ENCODE measurements at places on chromosomes 5 and 9.

- no peak for DNase-seq
Observed at GRCh38 chr5:168455201-168455600, 31.1 kb upstream of the RARS1 start.

DNA sequence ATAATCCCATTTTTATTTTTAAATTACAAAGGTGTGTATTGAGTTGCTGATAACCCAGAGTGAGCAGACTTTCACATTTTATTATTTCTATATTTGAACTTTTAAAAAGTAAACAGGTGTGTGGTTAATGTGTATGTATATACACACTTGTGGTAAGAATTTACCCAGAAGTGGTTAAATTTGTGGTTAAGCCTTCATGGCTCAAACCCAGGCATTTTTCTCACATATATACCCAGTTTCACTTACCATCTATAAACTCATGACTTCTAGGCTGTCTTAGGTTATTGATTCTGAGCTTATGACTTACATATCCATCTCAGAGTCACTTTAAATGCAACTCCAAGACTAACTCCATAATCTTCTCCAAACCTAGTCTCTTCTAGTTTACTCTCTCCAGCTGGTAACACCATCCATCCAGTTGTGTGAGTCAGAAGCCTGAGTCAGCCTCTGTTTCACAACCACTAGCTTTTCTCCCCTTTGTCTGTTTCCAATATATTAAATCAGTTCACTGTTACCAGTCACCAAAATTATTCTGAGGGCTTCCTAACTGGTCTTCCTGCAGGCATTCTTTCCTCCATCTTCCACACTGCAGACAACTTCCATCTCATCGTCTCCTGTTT lies 20.2 kb downstream of the ZBED3 start:
- DNase-seq = no peak

DNA sequence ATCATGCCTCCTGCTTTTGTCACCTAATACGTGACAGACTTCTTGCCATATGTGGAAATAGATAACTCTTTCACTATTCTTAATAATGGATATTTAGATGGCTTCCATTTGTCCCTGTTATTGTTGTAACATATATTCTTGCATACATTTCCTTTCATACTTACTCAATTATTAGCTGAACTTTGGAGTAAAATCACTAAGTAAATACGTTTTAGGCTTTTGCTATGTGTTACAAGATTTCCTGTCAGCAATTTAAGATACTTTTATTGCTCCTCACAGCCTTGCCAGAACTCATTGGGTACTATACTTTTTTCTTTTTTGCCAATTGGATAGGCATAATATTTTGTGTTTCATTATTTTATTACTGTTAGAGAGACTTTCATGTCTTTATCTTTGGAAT lies 26.9 kb downstream of the CCNH start:
- no peak for DNase-seq

GRCh38 chr9:91101611-91102168 lies 260.0 kb downstream of the AUH start:
- DNase-seq = peak; percentile 67

DNA sequence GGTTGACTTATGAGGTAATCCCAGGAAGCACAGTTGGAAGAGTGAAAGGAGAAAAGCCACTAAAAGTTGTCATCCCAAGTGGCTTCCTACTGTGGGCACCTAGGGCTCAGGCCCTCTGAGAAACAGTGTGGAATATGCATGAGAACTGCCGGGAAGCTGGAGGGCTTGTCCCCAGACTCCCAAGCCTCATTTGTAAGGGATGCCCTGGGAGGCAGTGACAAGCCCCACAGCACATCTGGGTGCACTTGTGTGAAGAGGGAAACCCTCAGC lies 64.5 kb downstream of the SFXN1 start:
- DNase-seq = no peak

- DNase-seq = no peak
Observed at GRCh38 chr9:137682428-137683105, 63.8 kb downstream of the EHMT1 start.

DNA sequence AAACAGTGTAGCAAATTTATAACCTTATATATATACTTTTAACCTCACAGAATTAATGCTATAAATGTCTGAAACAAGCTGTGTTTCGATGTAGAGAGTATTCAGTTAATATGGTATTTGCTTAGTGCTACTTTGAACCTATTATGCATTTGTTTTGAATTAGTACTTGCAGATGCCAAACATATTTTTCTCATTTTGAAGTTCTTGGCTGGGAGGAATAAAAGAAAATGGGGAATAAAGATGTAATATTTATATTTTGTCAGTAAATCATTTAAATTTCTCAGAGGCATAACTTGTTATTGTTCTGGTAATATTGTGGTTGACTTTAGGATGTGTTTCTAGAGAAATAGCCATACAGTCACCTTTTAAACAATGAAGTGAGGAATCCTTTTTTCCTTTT lies 175.9 kb upstream of the IZUMO3 start:
- no peak for DNase-seq

- DNase-seq = no peak
Observed at GRCh38 chr9:25017779-25018178, 472.1 kb upstream of the IZUMO3 start.

Measured in activated T-cell treated with anti-CD3 and anti-CD28 coated beads, Interleukin-2, amount 50 U/mL, for 4 hours (primary cell).